ENCODE measurements at places on chromosomes 5 and 9. TPM values are rescaled to one million over a fixed set of nuclear protein-coding genes. Genes with fewer than 3 reads are reported as not detected.

GRCh38 chr9:14389657-14390056 lies 75.7 kb upstream of the NFIB start:
- no peak for DNase-seq

GRCh38 chr5:115978779-115979178 lies 16.5 kb downstream of the LVRN start:
- no peak for DNase-seq

Gene S100Z
- polyA plus RNA-seq, result 0.18 TPM

Gene SLC27A4
- polyA plus RNA-seq, result 19.0 TPM

Gene PCDHGB1
- polyA plus RNA-seq, result 2.1 TPM

- no peak for DNase-seq
Measured at GRCh38 chr5:157086751-157087359, 22.0 kb downstream of the HAVCR2 start.

Gene IFNA5
- not detected for polyA plus RNA-seq

Gene IL9
- not detected for polyA plus RNA-seq

DNA sequence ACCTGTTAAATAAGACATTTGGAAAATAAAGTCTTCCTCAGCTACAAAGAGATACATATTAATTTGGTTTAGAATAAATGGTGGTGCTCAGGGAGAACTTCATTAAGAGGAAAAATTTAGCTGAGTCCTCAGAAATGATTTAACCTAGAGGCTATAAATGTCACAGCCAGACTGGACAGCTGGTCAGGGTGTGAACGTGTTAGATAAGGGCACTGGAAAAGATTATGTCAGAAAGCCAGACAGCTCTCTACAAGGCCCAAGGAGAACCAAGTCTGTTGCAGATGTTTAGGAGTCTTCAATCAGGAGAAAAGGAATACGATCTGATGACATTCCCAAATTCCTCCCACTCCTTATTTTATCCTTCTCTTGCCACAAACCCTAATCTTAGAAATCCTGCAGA lies 265.2 kb downstream of the MAT2B start:
- DNase-seq, result no peak

- DNase-seq, result no peak
Measured at GRCh38 chr5:29744618-29745017, 1448.9 kb upstream of the CDH6 start.

- no peak for DNase-seq
Measured at GRCh38 chr9:89154218-89154617, 24.4 kb downstream of the SHC3 start.

Gene PTGES
- polyA plus RNA-seq, result 5.1 TPM

- no peak for DNase-seq
Measured at GRCh38 chr9:125329978-125330377, 68.4 kb downstream of the GAPVD1 start.

DNA sequence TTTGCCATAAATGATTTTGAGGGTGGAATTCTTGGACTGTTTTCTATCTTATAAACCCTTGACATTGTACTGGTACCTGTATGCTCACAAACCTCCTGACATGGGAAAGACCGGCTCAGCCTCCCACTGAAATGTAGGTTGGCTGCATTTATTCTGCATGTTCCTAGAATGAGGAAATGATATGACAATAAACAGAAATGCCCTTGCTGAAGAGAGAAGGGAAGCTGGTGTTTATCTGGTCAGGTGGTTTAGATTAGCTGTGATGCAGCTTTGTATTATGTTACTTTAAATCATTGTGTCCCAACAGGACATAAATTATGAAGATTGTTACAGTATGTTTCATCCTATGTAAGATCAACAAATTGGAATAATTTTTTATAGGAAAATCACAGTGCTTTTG lies 23.1 kb upstream of the CATSPER3 start:
- DNase-seq, result no peak

GRCh38 chr9:136901516-136902258 lies 15.4 kb downstream of the TRAF2 start:
- no peak for DNase-seq

GRCh38 chr9:115341426-115341825 lies 223.5 kb upstream of the TNC start:
- DNase-seq, result no peak

DNA sequence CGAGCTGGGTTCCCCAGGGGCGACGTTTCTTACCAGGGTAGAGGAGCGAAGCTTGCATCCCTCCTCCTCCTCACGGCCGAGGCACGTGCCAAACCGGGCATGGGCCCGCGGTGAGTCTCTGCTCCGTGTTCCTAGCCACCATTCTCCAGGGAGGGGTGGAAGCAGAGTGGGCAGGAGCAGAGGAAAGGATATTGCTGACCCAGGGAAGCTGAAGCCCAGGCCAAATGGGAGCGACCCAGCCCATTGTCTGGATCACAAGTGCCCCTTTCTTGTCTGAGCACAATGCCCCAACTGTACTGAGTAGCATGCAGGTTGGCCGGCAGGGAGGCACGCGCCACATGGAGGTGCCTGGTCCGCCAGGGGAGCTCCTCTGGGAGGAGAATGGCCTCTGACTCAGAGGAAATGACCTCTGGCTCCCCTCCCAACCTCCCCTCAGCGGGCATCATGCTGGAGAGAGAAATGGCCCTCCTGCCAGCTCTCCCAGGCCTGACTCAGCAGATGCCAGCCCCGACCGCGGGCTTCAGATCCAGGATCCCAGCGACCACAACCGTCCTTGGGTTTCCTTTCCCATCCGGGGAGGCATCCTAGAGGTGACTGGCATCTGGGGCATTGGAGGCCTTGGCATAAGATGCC lies 1.1 kb downstream of the PRR7 start:
- DNase-seq, result no peak

GRCh38 chr9:18390393-18390792 lies 83.6 kb upstream of the ADAMTSL1 start:
- DNase-seq, result no peak

Gene CHSY3
- 4.6 TPM for polyA plus RNA-seq

DNA sequence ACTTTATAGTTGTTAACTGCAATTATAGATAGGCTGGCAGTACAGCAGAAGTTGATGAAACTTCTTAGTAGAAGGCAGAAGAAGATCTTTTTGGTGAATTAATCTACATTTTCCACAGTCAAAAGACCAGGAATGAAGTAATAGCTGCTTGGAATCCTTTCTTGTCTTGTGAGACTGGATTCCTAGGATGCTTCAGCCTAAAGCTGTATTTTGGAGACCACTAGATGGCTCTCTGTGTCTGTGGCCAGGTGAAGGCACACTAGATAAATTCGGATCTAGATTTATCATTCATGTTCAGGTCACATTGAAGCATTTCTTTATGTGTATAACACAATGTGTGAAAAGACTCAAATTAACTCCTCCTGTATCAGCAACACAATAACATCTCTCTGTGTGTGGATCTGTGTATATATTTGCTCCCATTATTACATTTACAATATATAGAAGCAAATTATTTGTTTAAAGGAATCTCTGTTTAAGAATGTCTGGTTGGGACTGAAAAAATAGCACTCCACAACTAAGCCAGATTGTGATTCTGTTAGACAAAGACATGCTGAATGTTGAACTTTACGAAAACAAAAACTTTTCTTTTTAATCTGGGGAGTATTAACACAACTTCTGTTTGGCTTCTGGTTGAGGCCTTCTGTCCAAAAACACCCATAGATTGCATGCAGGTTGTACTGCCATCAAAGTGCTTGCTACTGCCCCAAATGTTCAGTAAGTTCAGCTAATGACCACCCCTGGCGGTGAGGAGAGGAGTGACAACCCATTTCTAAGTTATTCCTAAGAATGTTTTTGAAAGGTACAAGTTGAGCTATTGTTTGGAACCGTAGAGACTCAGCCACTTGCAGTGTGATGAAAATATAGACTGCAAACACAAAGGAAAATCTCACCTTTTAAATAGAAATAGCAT lies 10.6 kb downstream of the GRIN3A start:
- no peak for DNase-seq

- no peak for DNase-seq
Measured at GRCh38 chr9:76452839-76453238, 6.1 kb upstream of the GCNT1 start.

Gene SPINK13
- 0.17 TPM for polyA plus RNA-seq

- no peak for DNase-seq
Measured at GRCh38 chr9:70525519-70525918, 111.1 kb upstream of the KLF9 start.

- DNase-seq, result no peak
Measured at GRCh38 chr5:160152287-160152686, 33.0 kb upstream of the PWWP2A start.

DNA sequence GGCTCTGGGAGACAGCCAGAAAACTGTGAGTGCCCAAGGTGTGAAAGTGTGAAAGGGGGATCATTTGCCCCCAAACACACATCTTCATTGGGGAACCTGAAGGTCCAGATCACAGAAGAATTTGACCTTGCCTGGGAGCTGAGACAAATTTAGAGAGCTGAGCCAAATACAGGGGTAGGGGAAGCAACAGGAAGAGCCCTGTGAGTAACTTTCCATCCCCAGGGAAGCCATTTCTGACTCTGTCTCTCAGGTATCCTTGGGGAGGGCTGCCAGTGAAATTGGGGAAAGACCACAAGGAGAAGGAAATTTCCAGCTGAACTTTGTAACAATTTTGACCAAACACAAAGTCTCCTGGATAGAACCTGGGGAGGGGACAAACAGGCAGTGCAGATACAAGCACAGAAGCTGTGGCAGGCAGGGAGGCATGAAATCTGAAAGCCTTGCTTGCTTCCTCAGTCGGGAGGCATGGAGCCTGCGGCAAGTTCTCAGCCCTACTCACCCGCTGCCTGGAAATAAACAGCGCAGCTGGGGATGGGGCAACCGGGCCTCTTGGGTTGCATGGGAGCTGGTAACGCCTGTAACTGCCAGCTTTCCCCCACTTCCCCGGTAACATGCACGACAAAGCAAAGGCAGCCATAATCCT lies 31.5 kb upstream of the ZCCHC9 start:
- DNase-seq, result no peak

- no peak for DNase-seq
Measured at GRCh38 chr9:85738509-85738908, 3.2 kb downstream of the AGTPBP1 start.

GRCh38 chr5:56540266-56540665 lies 275.1 kb upstream of the MAP3K1 start:
- DNase-seq, result no peak

DNA sequence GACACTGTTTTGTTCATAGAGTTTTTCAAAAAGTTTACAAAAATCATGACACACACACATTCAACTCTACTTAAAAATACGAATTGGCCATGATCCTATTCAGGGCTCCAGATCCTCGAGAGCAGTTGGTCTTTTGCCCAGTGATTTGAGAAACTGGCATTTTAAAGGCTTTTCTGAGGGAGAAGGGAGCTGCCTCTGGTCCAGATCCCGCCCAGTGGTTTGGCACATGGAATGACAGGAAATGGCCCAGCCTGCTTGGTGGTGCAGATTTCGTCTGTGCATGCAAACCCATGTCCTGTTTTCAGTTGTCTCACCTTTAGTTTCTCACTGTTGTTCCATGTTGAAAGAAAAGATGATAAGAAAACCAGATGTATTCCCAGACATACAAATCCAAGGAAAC lies 3.6 kb downstream of the CAMK4 start:
- DNase-seq, result no peak

- DNase-seq, result no peak
Measured at GRCh38 chr5:14195588-14195987, 52.4 kb downstream of the TRIO start.

- DNase-seq, result no peak
Measured at GRCh38 chr9:121345070-121345469, 25.0 kb downstream of the STOM start.

Gene DMRTA1
- polyA plus RNA-seq, result 2.5 TPM

Gene SCGB3A2
- polyA plus RNA-seq, result not detected

- no peak for DNase-seq
Measured at GRCh38 chr5:141753971-141754713, 72.1 kb upstream of the ARAP3 start.

DNA sequence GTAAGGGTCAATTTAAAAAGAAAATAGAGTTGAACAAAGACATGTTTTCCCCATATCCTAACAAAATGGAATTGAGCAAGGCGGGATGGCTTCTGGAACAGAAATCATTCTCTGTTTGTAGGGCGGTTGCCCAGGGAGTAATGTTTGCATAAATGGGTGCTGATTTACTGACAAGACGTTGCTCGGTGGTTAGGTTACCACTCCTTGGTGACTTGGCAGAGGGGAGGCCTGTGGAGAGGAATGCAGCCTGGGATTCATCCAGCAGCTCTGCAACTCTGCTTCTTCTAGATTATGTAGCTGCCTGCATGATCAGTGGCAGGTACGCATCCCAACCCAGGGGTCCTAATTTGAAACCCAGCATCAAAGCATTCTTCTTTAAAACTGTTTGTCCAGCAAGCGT lies 200.2 kb downstream of the CFAP90 start:
- no peak for DNase-seq

GRCh38 chr5:68518286-68518685 lies 302.7 kb downstream of the PIK3R1 start:
- no peak for DNase-seq

DNA sequence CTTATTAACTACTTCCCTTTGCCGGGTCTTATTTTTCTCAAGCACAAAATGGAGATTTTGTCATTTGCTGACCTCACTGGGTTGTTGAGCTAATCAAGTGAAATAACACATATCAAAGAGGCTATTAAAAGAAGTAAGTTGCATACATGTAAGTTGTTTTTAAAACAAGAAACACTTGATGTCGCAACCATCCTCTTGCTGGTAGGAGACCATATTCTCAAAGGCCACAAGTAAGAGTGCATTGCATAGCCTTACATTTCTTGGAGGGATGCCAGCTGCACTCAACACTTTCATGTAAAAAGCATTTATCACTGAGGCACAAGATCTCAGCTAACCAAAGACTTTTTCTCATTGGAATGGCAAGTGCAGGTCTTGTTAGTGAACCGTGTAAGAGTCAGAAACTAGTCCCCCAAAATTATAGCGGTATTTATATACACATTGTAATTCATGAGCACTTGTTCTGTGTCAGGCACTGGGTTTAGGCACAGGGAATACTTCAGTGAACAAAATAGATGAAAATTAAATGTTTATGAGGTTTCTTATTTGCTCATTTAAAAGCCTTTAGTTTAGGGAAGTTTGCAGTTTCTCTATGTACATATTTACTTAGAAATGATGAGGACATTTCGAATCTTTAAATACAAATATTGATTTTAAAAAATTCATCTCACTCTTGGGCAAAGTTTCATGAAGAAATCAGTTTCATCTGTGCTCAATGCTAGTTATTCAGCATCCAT lies 72.0 kb downstream of the ZFAND5 start:
- no peak for DNase-seq

Gene PLPP1
- 81.1 TPM for polyA plus RNA-seq

DNA sequence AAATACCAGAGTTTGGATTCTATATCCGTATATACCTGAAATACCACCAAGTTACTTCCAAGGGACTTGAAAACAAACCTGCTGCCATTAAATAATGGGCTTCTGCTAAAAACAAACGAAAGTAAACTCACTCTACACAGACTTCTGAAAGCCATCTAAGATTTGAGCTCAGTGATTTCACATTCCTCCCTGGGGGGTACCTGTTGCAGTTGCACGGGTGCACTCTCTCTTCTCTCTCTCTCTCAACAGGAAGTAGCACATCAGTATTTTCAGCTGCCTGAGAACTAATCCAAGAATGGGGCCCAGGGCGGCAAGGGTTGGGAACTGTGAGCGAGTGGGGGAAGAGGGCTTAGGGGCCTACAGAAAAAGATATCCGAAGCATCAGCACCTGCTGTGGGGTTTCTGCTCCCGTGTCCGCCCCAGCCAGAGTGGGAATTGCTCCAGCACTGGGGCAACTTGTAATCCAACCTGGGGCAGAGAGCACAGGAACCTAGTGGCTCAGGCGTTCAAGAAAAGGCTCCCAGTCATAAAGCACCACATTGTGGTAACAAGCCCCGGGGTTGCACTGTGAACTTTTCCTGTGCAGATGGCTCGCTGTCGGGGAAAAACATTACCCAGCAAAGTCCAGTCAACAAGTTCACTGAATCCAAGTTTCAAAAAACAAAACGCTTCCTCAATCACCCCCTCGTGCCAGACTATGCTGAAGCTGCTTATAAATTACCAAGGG lies 99.8 kb downstream of the EFNA5 start:
- no peak for DNase-seq

Gene TENT4A
- 22.4 TPM for polyA plus RNA-seq
